Right ventricle myocardium inferior (tissue), 1 donor: ENCODE measurements at places on chromosomes 13 and 19. TPM values are rescaled to one million over a fixed set of nuclear protein-coding genes. Genes with fewer than 3 reads are reported as not detected.
A peak's percentile ranks its signal among the peaks of the same experiment; 100 is the strongest.

Gene DACH1
- 4.7 TPM for total RNA-seq

Gene C19orf73
- 1.8 TPM for total RNA-seq

DNA sequence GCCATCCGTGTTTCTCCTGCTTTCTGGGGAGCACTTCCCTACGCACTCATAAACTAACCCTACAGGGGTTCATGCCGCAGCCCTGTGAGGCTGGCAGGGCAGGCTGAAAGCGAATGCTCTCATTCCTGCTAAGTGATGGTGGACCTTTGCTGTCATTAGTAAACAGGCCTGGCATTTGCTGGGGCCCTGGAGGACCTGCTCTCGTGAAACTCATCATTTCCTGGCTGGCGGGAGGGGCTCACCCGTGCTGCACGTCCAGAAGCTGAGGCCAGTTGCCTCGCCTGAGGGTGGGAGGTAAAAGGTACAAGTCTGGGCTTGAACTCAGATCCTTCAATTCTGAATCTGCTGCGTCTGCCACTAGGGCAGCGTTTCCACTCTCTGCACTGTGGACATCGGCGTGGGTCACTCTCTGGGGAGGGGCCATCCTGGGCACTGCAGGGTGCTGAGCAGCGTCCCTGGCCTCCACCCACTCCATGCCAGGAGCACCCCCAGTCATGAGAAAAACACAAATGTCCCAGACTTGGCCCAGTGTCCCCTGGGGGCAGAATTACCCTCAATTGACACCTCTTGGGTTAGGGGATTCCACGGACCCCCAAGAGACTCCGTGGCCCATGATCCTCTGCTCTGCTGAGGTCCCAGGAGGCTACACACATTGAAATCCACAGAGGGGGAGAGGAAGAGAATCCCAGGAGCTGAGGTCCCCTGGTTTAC is 7.0 kb downstream of the MOB3A start:
- DNase-seq: no peak

DNA sequence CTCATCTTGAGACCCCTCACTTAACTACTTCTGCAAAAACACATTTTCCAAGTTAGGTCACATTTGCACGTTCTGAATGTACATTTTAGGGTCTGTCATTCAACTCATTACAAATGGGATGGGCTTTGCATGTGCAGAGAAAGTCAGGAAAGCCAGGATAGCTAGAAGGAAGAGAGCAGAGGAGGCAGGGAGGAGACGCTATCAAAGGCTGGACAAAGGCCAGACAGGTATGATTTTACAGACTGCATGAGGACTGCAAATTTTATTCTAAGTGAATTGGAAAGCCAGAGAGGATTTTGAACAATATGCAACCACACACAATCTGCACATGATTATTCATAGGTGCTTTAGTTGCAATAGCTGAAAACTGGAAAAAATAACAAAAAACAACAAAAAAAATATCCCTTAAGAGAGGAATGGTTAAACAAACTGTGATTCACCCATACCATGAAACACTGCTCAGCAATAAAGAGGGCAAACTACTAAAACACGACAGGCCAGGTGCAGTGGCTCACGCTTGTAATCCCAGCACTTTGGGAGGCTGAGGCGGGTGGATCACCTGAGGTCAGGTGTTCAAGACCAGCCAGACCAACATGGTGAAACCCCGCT is 21.1 kb downstream of the SYDE1 start:
- DNase-seq: no peak

DNA sequence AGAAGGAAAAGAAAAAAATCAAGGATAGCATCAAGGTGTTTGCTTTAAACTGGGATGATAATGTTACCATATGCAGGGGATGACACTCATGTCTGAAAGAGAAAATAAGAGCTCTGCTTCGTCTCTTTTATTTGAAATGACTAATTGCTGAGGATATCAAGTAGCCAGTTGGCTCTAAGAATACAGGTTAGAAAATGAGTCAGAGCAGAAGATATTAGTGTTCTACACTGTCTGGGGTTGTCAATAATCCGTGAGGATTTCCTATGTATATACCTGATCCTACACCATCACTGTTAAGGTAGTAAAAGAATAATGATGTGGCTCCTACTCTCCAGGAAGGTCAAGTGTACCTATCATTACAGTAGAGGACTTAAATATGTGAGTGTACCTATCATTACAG is 562.5 kb downstream of the GPC6 start:
- no peak for DNase-seq

DNA sequence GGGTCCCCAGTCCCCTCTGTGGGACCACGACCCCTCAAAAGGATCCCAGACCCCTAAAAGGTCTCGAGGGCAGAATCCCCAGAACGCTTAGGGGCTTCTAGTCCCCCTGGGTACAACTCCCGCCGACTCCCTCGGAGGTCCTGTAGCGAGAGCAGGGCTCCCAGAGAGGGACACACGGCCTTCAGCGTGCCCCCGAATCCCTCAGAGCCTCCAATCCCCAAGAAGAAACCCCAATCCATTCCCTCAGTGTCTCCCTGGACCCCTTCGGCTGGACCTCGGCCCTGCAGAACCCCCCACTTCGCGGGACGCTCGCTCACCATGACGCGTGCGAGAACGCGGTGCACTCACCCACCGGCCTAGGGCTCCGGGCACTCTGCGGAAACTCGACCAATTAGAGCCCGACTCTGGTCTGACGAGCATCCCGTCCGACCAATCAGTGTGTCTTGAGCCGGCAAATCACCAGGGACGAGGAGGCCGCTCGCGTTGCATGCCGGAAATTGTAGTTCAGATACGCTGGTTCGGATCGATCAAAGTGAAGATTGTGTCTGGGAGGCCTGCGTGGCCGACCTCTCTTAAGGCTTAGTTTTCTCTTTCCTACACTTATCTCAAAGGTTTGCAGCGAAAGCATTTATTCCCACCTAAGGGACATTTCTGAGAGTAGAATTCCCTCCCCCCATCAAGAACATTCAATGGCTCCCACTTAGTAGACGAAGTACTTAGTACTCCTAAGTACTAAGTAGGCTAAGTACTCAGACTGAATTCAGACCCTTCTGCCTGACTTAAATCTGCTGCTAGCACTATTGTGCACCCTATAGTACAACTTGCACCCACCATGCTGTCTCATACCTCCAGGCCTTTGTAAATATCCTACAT is at the start of gene TMEM161A:
Gene TMEM161A (minus strand): TSS at position 370 of the 873 bp plus-strand sequence. CDS start 50 bp downstream, at position 320.
- DNase-seq: peak; percentile 98

- DNase-seq: peak; percentile 98
Measured at GRCh38 chr19:12881172-12881808, at the start of gene DNASE2. TSS of gene DNASE2 (minus strand) at chr19:12881449. CDS start at chr19:12881375, 74 bp downstream.

DNA sequence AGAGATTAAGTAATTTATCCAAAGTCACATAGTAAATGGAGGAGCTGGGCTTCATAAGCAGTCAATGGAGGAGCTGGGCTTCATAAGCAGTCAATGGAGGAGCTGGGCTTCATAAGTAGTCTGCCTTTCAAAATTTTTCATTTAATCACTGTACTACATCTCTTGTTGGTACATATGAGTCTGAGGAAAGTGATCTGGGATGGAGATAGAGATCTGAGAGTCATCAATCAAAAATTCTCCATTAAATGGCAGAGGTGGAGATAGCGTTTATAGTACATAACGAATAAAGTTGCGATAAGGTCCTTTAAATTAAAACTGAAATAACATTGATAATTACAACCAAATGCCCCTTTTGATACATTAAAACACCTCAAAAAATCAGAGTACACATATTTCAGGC is 189.3 kb downstream of the KLF5 start:
- no peak for DNase-seq

- peak; percentile 44 for DNase-seq
Measured at GRCh38 chr19:5006821-5007220, 37.9 kb downstream of the KDM4B start.
